Activated CD4-positive, alpha-beta T cell treated with anti-CD3 and anti-CD28 coated beads, Interleukin-2, amount 50 U/mL, for 4 hours (primary cell): ENCODE measurements at places on chromosomes 13 and 19.

DNA sequence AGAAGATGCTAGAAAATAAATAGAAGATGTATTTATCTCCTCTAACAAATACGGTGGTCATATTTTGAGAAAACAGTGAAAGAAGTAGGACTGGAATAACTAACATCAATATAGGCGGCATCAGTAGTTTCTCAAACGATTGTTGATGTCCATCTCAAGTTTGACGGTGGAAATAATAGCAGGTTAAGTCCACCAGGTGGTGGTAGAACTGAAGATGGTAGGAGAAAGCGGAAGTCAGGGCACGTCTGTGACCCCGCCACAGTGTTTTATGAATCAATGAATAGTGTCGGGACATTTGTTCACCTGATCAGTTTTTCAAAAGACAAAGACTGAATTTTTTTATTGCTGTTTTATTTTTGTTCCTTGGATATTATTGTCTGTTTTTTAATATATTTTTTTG, 706.4 kb upstream of the SLC10A2 start:
- no peak for DNase-seq

- no peak for DNase-seq
Measured at GRCh38 chr13:97348569-97349100, 85.3 kb upstream of the RAP2A start.

DNA sequence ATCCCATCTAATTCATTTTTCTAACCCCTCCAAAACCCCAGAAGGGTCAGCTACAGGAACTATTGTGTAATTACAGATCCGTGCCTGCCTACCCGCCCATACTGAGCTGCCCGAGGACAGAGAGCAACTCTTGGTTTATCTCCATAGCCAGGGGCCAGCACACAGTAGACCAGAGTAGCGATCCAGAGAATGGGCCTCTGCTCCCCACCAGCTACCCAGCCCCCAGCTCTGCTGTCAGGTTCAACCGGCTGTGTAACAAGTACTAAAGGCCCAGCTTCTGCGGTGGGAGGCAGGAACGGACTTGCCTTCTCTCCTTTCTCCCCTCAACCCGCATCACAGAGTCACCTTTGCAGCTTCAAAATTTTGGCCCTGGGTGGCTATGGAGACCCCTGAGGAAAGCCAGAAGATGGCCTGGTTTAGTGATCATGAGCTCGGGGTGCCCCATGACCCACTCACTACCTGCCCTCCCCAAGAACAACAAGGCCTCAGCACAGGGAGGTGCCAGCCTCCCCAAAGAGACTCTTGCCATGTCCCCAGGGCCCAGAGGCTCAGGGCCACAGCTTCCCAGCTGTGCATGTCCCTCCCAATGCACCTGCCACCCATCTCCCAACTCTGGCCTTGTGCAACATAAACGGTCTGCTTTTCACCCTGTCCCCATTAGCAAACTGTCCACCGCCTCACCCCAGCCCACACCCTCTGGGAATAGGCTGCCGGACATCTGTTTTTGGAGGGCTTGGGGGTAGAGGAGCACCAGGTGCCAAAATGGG, 5.7 kb downstream of the CALM3 start:
- no peak for DNase-seq

DNA sequence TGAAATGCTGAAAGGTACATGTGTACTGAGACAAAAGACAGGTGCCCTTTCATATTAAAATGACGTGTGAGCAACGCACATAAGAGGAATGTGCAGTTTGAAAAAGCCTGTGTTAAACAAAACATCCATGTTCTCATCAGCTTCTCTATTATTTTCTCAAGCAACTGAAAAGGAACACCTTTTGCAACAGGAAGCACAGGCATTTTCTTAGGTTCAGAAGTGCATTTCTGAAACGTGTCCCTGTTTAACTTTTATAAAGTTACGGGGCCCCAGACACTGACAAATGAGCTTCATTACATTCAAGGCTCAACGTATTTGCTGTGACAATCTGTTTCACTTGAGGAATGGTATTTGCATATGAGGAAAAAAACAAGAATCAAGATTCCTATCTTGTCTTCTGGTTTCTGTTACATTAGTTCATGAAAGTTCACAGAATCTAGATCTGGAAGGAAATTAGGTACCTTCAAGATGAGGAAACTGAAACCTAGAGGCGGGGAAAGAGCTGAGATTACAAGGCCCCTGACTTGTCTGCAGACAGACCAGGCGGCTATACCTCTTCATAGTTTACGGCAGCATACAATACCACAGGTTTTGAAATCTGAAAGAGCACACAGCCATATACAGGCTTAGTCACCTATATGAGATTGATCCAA, 431.7 kb downstream of the KLF12 start:
- DNase-seq = peak; percentile 27

GRCh38 chr19:55503157-55503501, 14.9 kb downstream of the SSC5D start:
- no peak for DNase-seq

DNA sequence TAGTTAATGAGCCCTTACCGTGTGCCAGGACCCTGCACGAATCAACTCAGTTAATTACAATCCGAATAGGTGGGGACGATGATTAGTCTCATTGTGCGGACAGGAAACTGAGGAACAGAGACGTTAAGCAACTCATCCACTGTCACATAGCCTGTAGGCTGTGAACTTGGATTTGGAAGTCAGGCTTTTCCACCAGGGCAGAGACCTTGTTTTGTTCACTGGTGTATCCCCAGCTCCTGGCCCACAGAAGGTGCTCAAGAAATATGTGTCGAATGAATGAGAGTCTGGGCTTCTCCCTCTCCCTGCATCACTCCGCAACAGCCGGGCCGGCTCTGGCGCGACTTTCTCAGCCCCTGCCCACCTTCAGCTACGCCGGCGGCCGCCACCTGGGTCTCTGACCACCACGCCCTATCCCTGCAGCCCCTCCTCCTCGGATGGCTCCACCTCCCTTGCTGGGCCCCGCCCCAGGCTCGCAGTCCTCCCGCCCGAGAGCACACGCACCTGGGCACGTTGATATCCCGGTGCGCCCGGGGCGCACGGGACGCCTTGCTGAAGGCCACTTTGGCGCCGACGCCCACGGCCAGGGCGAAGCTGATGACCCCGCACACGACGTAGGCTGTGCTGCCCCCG, 1.3 kb downstream of the SHISA7 start:
- no peak for DNase-seq

GRCh38 chr13:110431425-110432294, 124.6 kb downstream of the COL4A2 start:
- no peak for DNase-seq

- DNase-seq = no peak
Measured at GRCh38 chr19:19062454-19063182, 1.2 kb upstream of the SLC25A42 start.

DNA sequence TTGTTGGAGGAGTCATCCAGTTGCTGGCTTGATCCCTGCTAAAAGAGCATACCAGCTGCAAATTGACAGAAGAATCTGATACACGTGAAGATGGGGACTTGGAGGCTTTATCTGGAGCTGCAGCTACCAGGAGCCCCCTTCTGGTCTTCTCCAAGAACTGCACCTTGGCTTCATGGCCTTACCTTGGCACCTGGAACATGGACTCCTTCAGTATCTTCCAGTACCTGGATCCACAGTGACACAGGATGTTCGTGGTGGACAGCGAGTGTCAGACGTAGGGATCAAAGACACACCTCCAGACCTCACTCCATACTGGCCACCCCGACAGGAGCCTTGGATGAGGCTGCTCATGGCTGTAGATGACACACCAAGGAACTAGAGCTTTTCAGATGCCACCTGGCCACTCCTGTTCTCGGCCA, 9.9 kb upstream of the ACSBG2 start:
- DNase-seq = peak; percentile 59

DNA sequence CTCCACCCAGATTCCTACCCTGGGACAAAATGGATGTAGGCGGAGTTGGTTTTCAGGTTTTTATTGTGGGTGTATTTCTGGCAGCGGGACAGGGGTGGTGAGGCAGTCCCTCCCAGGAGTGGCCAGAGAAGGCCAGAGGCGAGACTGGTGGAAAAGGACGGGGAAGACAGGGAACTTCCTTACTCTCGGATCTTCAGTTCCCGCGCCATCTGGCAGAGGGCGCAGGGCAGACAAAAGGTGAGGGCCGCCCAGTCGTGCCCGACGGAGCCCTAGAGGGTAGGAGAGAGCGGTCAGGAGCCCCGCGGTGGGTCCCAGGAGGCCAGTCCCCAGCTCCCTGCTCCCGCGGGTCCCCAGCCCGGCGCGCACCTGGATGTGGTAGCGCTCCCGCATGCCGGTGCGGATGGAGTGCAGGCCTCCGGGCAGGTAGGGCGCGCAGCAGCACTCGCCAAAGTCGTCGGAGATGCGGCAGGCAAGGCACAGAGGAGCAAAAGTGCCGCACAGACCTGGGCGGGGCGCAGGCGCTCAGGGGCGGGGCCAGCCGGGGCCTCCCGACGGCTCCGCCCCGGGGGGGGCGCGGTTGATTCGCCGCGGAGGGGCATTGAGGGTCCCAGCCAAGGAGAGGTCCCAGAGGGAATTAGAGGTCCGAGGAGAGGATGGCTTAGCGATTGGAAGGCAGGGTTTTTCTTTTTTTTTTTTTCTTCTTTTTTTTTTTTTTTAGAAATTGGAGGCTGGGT, 3.0 kb downstream of the CNFN start:
- DNase-seq = peak; percentile 54

GRCh38 chr19:50921426-50922316, 10.5 kb upstream of the KLK4 start:
- DNase-seq = no peak

GRCh38 chr13:22047082-22047784, 376.4 kb downstream of the FGF9 start:
- no peak for DNase-seq

- DNase-seq = no peak
Measured at GRCh38 chr13:31063772-31064171, 97.9 kb downstream of the HSPH1 start.

GRCh38 chr19:18204394-18205199, 755 bp upstream of the RAB3A start:
- peak; percentile 17 for DNase-seq

GRCh38 chr13:83024955-83025594, 857.2 kb downstream of the SLITRK1 start:
- no peak for DNase-seq

DNA sequence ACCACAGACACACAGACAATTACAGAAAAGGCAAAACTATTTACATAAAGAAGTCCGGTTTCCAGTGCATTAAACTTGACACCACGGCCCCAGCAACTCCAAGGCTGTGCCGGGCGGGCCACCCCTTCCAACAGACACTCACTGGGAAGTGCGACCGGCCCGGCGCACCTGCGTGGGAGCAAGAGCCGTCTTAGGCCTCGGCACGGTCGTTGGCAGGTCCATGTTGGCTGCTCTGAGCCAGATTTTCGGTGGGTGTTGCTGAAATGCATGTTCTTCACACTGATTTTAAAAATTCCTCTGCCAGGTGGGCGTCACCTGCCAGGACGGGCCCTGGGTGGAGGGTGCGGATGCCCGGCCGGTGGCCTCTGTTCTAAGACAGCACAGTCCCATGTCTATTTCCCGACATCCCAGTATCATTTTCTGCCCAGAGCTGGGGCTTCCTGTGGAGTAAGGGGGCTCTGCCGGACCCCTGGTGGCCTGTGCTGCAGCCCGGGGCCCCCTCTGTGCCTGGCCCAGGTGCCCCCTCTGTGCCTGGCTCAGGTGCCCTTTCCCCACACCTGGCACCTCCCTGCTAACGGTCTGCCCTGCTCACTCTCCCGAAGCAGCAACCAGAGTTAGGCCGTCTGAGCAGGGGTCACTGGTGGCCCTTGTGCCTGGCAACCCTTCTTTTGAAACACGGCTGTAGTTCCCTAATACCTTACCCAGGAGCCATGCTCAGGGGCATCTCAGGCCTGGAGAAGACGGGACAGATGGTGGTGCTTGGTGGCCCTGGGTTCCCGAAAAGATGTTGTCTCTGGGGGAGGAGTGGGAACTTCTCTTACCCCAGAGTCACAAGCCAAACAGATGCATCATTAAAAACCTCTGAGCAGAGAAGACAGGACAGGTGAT, 9.2 kb downstream of the TMEM255B start:
- no peak for DNase-seq

DNA sequence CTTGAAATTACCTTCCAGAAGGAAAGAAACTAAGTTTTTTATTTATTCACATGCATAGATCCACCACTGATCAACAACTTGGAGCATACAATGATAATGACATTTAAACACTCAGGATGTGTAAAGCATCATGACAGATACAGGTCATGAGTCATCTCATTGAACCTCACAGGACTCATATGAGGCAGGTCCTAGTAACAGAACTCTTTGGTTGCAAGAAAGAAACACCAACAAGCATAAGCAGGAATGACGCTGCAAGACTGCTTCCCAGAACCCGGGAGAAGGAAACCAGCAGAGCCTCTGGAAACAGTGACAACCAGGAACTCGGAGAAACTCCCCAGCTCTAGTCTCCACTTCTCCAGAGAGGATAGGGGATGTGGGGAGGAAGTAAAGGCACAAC, 60.8 kb upstream of the IPO5 start:
- no peak for DNase-seq

DNA sequence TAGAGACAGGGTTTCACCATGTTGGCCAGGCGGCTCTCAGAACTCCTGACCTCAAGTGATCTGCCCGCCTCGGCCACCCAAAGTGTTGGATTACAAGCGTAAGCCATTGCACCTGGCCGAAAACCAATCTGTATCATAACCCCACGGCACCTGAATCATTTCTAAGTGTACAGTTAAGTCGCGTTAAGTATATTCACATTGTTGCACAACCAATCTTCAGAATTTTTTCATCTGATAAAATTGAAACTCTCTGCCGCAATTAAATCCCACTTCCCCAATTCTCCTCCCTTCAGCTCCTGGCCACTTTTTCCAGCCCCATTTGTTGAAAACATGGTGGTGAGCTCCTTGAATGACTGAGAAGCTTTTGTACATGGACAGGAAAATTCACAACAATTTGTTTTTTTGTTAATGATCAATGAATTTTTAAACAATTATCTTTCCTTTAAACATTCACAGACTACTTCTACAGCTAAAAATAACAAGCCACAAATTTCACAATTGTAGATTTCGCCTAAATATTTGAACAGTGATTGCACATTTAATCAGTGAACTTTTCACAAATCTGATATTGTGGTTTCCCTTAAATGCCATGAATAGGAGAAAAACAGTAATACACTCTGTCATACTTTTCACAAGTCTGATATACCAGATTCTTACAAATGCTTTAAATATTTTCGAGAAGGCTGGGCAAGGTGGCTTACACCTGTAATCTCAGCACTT, 13.8 kb downstream of the FGF21 start:
- DNase-seq = no peak

- DNase-seq = no peak
Measured at GRCh38 chr13:44385847-44386246, 12.2 kb downstream of the SERP2 start.

- DNase-seq = no peak
Measured at GRCh38 chr13:24661713-24662112, 18.5 kb upstream of the ATP12A start.

- DNase-seq = no peak
Measured at GRCh38 chr13:37679043-37679442, 80.5 kb upstream of the POSTN start.

- no peak for DNase-seq
Measured at GRCh38 chr13:79803989-79804388, 323.0 kb downstream of the NDFIP2 start.

- DNase-seq = no peak
Measured at GRCh38 chr19:19348266-19348665, 27.6 kb downstream of the MAU2 start.
